Activated CD8-positive, alpha-beta T cell treated with anti-CD3 and anti-CD28 coated beads for 36 hours (primary cell): ENCODE measurements at places on chromosomes 2 and 18. TPM values are rescaled to one million over a fixed set of nuclear protein-coding genes. Genes with fewer than 3 reads are reported as not detected.

PAX3 gene
- not detected for total RNA-seq

ASXL3 gene
- not detected for total RNA-seq

- no peak for DNase-seq
These were observed 64.6 kb downstream of the SPTBN1 start for GRCh38 chr2:54520687-54521086.

DNA sequence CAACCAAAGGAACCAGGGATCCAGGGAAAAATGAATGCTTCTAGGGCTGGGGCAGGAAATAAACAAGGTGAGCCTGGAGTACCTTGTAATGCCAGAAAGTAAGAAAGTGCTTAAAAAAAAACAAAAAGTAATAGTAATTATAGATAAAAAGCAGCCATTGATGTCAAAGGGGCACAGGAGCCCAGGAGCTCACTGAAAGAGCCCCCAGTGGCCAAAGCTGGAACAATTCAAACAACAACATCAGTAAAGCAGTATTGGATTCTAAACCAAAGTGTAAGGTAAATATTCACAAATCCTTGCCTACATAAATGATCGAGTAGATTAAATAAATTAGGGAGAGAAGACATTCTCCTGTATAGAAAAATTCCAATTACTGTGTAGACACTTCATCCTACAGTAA is 114.3 kb upstream of the ARL4C start:
- DNase-seq, result peak; percentile 13

DNA sequence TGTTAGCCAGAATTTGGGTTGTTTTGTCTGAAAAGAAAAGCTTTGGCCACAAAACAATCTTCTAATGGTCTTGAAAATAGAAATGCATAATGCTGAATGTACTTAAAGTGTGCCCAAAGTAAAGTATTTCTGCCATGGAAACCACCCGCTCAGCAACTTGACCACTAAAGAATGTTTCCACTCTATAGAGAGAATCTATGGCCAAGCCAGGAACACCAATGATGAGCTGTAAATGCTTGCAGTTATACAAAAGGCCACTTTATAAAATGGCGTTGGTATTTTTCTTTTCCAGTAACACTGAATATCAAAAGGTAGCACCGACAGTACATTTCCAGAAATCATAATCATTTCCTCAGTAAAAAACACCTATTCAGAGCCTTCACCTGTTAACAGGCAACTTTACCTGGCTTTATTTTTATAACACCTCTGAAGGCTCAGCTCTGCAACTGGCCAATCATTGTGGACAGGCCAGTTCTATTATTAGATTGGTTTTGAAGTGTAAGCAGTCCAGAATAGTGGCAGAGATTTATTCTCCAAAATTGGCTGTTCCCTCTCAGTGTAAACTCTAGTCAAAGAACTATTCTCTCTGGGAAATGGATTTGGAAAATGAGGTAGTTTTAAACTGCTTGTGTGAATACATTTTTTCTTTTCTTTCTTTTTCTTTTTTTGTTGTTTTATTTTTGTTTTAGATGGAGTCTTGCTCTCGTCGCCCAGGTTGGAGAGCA is 36.1 kb downstream of the SLC40A1 start:
- no peak for DNase-seq

GRCh38 chr2:101502095-101502494 is 27.2 kb upstream of the RFX8 start:
- DNase-seq, result peak; percentile 4

- DNase-seq, result peak; percentile 76
These were observed 7.7 kb downstream of the FBXO15 start for GRCh38 chr18:74139888-74140287.

DNA sequence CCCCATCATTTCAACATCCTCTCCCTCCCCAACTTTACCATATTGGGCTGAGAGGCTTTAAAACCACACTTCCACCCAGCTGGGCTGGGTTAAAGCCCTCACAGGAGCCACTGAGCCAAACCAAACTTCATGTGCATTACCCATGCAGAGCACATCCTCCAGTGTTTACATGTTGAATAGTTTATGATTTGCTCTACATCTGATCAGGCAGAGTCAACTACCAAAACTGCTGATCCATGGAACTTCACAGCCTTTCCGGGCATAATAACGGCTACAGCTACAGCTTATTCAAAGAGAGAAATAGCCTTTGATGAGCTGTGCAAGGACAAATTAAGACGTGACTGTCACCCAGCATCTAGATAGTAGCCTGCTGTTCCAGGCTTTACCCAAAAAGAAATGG is 39.0 kb downstream of the MAIP1 start:
- no peak for DNase-seq
